Left lung (tissue), 14 donors: ENCODE measurements at places on chromosomes 3 and 15. TPM values are rescaled to one million over a fixed set of nuclear protein-coding genes. Genes with fewer than 3 reads are reported as not detected.
A peak's percentile ranks its signal among the peaks of the same experiment; 100 is the strongest.

DNA sequence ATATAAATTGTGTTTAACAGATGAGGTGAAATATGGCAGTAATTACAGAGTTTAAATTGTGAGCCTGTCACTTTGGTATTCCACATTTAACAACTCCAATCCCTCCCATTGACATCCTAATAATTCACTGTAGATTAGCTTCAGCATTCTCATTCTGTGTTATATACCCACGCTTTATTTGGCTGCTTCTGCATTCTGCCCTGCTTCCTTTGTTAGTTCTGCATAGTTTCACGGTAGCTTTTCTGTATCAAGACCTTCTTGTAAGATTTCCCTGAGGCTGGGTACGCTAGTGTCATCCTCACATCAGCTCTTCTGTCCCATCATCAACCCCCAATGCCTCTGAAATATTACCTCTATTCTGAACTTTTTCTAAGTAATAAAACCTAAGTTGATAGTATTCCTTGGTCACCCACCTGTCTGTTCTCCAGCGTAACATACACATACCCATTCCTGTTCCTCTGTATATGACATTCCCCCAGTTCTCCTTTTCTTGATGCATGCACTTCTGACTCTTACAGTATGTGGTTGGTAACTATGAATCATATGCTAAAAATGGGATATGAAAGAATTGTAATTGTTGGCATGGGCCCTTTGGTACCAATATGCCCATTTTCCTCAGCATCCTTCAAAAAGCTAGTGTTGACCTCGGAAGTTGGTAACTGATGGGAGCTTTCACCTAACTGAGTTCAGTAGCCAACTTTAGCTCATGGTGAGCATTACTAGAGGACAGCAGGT is 171.2 kb downstream of the KLHL25 start:
- DNase-seq = no peak

DNA sequence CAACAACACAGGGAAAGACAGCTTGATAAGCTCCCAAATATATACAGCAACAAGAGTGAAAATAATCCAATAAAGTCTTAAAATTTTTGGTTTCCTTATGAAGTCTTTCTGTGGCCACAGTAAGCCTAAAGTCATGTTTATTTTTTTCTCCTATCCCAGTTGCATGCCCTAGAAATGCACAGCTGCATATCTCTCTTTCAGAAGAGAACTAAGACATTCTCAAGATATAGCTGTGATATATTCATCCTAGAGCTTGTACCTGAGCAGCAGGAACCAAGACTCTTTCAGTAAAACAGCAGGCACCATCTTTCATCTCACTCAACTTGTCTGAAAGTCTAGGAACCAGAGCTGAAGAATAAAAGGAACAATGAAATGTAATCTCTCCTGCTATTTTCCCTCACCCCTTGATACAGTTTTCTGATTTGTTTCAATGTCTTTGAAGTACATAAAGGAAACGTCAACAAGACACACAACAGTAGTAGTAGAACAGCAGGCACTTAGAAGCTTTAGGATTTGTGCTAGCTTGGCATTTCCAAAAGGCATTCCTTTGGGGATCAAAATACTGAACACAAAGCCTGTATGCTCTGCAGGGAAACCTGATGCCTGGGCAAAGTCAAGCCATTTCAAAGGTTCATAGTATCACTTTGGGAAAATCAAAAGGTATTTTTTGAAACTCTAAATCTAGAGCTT is 536.8 kb downstream of the PYDC2 start:
- DNase-seq = no peak

GRCh38 chr15:90266485-90266884 is 1.0 kb downstream of the NGRN start:
- DNase-seq = no peak

GRCh38 chr3:11455956-11456355 is 183.8 kb downstream of the ATG7 start:
- no peak for DNase-seq

- peak; percentile 63 for DNase-seq
Observed at GRCh38 chr3:69855436-69856162, 116.3 kb downstream of the MITF start.

- DNase-seq = no peak
Observed at GRCh38 chr3:5806192-5806591, 618.7 kb downstream of the EDEM1 start.

- no peak for DNase-seq
Observed at GRCh38 chr15:59738676-59739075, 49.6 kb upstream of the BNIP2 start.

GRCh38 chr15:80698676-80699075 is 3.6 kb downstream of the ABHD17C start:
- DNase-seq = no peak

DNA sequence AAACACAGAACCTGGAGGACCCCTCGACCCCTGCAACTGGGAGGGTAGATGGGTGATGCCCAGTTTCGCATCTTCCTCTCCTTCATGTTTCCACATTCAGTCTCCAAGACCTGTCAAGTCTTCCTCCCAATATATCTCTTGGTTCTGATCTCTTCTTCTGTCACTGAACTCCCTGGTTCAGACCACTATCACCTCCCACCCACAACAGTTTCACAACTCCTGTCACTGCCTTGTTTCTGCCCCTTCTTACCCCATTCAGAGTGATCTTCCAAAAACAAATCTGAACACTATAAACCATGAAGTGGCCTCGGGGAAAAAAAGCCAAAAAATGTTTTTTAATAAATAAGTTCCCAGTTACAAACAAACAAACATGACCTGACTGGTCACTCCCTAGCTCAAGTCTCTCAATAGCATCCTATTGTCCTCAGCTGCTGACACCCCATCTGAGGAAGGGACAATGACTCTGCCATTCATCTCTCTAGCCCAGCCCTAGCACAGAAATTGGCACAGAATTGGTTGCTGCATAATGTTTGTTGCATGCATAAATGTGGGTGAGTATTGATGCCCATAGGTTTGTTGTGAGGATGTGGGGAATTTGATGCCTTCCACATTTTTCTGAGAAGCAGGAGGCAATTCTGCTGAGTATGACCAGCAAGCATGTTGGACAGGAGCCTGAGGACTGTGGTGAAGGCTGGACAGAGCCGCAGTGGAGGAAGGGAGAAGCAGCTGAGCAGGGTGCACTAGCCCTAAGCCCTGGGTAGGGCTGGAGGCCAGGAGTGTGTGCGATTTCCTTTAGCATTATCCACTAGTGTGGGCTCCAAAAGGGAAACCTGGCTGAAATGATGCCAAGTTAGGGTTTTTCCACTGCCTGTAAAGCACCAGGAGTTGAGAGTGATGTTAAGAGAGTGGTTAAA is 12.2 kb upstream of the XYLB start:
- DNase-seq = no peak

DNA sequence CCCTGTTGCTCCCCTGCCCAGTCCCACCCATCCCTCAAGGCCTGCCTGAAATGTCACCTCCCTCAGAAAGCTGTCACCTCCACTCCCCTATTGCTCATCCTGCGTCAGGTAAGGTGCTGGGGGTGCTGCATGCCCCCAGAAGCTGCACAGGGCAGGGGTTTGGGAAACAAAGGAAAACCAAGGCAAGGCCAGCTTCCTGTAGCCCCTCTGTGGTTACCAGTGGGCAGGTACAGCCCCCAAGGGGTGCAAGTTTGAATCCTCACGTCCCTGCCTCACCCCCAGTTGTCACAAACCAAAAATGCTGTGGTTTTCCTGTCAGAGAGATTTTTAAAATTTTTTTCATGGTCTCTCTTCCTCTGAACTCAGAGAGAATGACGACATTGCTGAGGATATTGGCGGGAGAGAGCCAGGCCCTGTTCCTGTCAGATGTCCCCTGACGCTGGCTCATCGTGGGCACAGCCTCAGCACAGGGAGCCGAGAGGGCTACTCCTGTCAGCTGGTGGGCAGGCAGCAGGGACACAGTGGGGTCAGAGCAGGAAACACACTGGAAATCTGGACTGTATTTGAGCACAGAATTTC is 27.0 kb downstream of the PSTPIP1 start:
- DNase-seq = peak; percentile 46

- DNase-seq = no peak
Observed at GRCh38 chr3:101729586-101729985, 5.2 kb downstream of the CEP97 start.

- no peak for DNase-seq
Observed at GRCh38 chr15:77738441-77739302, 106.0 kb upstream of the LINGO1 start.

GRCh38 chr3:57777774-57778173 is 21.7 kb downstream of the SLMAP start:
- DNase-seq = no peak

GRCh38 chr3:9208605-9209152 is 40.8 kb downstream of the SRGAP3 start:
- DNase-seq = no peak

GRCh38 chr3:138539352-138539751 is 54.7 kb downstream of the CEP70 start:
- no peak for DNase-seq

DNA sequence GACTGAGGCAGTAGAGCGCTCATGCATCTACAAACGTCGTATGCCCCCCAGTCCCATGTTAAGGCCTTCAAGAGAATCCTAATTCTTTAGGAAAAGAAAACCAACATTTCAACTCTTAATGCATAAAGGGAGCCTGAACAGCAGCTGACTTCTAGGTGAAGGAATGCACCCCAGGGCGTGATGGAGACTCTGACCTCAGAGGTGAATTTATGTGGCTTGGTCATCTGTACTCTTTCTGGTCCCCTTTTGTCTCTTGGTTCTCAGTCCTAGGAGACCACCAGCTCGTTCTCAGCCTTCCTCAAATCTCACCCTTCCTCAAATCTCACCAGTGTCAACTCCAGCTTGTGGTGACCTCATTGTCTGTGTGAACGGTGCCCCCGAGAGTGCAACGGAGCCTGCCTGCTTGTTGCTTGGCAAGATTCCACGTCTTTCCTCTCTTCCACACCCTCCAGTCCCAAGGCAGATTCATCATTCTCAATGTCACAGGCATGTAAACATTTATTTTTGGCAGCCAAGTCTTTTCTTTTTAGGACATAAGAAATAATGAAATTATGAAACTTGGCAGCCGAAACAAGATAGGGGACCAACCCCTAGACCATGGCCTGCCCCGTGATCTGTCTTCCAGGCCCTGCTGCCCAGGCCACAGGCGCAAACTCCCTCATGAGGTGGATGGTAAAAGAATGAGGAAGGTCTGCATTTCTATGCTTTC is 166.2 kb downstream of the ADAMTS17 start:
- no peak for DNase-seq

- DNase-seq = no peak
Observed at GRCh38 chr3:159263750-159264553, 462.1 kb downstream of the MFSD1 start.

- DNase-seq = no peak
Observed at GRCh38 chr3:184885112-184885511, 73.1 kb downstream of the VPS8 start.

DNA sequence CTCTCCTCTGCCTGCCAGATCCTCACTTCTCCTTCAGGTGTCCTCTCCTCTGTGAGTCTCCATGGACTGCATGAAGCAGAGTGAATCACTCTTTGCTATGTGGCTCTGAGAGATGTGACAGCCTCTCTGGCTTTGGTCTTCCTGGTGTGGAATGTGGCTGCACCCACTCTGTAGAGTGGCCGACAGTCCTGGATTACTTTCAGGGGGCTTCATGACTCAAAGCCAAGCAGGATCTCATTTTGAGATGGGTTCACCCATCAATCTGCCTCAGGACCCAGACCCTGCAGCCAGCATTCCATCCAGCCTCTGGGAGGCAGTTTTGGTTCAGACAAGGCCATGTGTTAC is 221.9 kb upstream of the LYSMD4 start:
- no peak for DNase-seq

Gene PIGB
- total RNA-seq = 13.6 TPM

Gene PLSCR5
- not detected for total RNA-seq

Gene TPRG1
- 12.8 TPM for total RNA-seq

Gene GP5
- total RNA-seq = 0.15 TPM

Gene NOX5
- total RNA-seq = 0.16 TPM
